ENCODE measurements at places on chromosomes 16 and 17. TPM values are rescaled to one million over a fixed set of nuclear protein-coding genes. Genes with fewer than 3 reads are reported as not detected.
A peak's percentile ranks its signal among the peaks of the same experiment; 100 is the strongest.

DNA sequence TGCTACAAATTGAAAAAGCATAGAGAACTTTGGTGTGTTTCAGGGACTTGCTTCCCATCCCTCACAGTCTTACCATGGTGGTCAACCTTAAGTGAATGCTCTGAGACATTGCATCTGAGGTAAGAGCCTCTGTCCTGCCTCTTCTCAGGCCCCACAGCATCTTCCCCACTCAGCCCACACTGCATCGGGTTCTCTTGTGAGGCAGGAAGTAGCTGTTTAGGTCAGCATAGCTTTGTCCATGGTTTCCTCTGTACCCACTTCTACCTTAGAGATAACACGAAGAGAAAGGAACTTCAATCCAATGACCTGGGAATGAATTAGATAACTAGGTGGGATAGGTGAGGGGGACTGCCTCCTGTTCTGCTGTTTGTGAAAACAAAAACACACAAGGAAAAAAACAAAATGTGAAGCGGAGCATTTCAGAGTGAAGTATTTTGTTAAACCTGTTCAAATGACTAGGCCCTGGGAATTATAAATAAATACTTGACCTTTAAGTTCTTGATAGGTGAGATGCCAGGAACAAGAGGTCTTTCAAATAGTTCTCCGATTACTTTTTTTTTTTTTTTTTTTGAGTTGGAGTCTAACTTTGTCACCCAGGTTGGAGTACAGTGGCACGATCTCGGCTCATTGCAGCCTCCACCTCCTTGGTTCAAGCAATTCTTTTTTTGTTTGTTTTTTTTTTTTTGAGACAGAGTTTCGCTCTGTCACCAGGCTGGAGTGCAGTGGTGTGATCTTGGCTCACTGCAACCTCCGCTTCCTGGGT is 17.7 kb downstream of the SOCS7 start:
- peaks cover 51% of the 10 kb centered on the region for H3K36me3 ChIP-seq
- H3K27ac ChIP-seq: no peak overlapping the region
- no peak for DNase-seq
- no peaks in the 10 kb centered on the region for H3K4me1 ChIP-seq
- H3K4me3 ChIP-seq: no peak overlapping the region
- no peaks in the 10 kb centered on the region for H3K27me3 ChIP-seq

DNA sequence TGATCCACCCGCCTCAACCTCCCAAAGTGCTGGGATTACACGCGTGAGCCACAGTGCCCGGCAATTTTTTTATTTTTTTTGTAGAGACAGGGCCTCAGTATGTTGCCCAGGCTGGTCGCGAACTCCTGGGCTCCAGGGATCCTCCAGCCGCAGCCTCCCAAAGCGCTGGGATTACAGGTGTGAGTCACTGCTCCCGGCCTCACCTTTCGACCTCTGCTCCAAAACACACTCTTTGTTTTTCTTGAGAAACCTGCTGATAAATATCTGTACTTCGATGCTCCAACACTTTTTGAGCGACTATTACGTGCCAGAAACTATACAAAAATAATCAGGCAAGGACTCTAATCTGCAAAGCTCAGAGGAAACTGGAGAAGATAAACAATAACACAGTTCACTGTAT is 1.0 kb downstream of the MED1 start:
- peaks cover 26% of the 10 kb centered on the region for H3K4me1 ChIP-seq
- H3K27me3 ChIP-seq: no peaks in the 10 kb centered on the region
- H3K27ac ChIP-seq: peak overlapping the region; percentile 98
- DNase-seq: peak; percentile 65

DNA sequence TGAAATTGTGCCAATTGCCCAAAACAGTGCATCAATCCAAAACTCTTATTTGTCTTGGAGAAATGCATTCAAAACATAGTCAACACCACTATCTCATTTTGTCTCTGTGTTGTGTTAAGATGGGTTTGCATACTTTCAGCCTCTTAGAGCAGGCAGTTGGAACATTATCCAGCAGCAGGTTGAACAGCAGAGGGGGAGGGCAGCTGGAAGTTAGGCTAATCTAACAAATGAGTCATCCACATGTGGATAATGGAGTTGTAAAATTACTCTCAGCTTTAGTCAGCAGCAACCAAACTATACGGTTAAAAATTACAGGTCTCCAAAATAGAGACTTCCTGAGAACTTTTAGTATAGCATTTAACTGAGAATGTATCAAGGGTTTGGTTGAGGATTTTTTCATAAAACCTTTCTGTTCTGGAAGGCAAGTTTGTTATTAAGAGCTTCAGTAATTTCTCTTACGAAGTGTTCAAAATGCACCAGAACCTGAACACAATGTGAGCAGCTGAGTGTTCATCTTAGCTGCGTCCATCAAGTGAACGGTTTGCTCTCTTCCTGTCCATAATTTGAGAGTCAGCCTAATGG is 46.3 kb downstream of the PRKCA start:
- H3K4me3 ChIP-seq: peak overlapping the region; percentile 49
- peak overlapping the region; percentile 87 for H3K27ac ChIP-seq
- peaks cover 83% of the 10 kb centered on the region for H3K4me1 ChIP-seq
- peak; percentile 56 for DNase-seq
- peaks cover 40% of the 10 kb centered on the region for H3K36me3 ChIP-seq

DNA sequence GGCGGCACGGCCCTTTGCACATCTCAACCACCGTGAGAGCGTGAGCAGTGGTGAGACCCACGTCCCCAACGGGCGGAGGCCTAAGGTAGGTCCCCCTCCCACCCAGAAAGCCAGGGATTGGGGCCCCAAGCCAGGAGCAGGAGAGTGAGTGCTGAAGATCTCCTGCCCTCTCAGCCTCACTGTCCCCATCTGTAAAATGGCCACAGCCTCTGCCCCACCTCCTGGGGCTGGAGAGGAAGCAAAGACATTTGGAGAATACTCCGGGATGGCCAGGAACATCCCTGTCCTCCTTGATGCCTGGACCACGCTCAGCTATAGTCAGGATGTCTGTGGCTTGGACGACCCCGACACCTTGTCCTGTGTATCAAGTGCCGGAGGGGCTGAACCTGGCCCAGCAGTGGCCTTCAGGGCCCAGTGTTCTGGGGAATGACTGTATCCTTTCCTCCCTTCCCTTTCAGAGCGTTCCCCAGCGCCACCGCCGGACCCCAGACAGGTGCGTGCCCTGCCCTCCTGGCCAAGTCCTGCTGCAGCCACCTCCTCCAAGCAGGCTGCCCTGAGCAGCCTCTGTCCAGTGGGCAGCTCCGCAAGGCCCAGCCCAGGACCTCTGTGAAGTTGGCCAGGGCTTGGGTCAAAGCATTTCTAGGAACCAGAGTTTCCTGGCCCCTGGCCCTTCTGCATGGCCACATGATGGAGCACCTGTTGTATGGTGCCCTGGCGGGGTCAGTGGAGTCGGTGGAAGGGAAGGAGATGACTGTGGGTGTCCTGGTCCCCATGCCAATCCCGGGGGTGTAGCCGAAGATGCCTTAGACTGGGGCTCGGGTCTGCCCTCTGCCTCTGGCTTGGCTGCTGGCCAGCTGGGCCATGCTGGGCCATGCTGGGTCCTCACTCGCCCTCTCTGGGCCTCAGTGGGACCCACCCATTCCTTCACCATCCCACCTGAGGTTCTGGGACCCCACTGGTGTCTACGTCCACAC is 38.4 kb downstream of the ADCY7 start:
- no peaks in the 10 kb centered on the region for H3K4me1 ChIP-seq
- no peaks in the 10 kb centered on the region for H3K27me3 ChIP-seq
- peaks cover 42% of the 10 kb centered on the region for H3K36me3 ChIP-seq

GRCh38 chr16:74657870-74658642 is 8.6 kb downstream of the RFWD3 start:
- no peak overlapping the region for H3K27ac ChIP-seq
- DNase-seq: no peak
- H3K36me3 ChIP-seq: peaks cover 90% of the 10 kb centered on the region
- no peak overlapping the region for H3K4me3 ChIP-seq
- no peaks in the 10 kb centered on the region for H3K27me3 ChIP-seq

- peaks cover 11% of the 10 kb centered on the region for H3K4me1 ChIP-seq
- H3K27me3 ChIP-seq: no peaks in the 10 kb centered on the region
- H3K4me3 ChIP-seq: no peak overlapping the region
- no peak for DNase-seq
Observed at GRCh38 chr16:27369806-27370205, 32.2 kb upstream of the IL21R start.

Gene ABHD15
- total RNA-seq: 12.9 TPM

- H3K27ac ChIP-seq: no peak overlapping the region
- no peak overlapping the region for H3K4me3 ChIP-seq
- DNase-seq: no peak
- peaks cover 27% of the 10 kb centered on the region for H3K4me1 ChIP-seq
- peaks cover 15% of the 10 kb centered on the region for H3K27me3 ChIP-seq
Observed at GRCh38 chr16:67419502-67419901, 3.2 kb upstream of the ZDHHC1 start.

Gene HYDIN
- total RNA-seq: 2.9 TPM

Gene IKZF3
- 41.0 TPM for total RNA-seq

DNA sequence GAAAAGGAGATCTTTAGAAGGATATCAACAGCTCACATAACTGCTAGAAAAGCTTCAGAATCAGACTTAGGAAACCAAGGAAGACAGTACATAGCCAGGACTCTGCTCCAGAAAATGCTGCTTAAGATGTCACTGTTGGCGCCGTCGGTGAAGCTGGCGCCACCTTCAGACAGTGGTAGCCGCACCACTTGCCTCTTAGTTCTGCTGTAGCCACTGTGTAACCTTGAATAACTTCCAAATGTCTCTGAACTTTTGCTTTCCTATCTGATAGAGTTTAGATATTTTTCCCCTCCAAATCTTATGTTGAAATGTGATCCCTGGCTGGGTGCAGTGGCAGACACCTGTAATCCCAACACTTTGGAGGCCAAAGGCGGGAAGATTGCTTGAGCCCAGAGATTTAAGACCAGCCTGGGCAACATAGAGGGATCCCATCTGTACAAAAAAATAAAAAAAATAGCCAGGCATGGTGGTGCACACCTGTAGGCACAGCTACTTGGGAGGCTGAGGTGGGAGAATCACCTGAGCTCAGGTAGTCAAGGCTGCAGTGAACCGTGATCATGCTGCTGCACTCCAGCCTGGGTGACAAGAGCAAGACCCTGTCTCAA is 6.3 kb upstream of the USP31 start:
- no peak overlapping the region for H3K27ac ChIP-seq
- no peaks in the 10 kb centered on the region for H3K4me1 ChIP-seq
- H3K27me3 ChIP-seq: peaks cover 80% of the 10 kb centered on the region
- no peak overlapping the region for H3K4me3 ChIP-seq
- H3K36me3 ChIP-seq: no peaks in the 10 kb centered on the region
- peak; percentile 21 for DNase-seq

- DNase-seq: no peak
- H3K27ac ChIP-seq: no peak overlapping the region
- peaks cover 12% of the 10 kb centered on the region for H3K36me3 ChIP-seq
- peak overlapping the region; percentile 72 for H3K4me3 ChIP-seq
- peaks cover 71% of the 10 kb centered on the region for H3K27me3 ChIP-seq
Observed at GRCh38 chr16:71425746-71426068, 16.1 kb downstream of the TLE7 start.

Gene KREMEN2
- 0.51 TPM for total RNA-seq

DNA sequence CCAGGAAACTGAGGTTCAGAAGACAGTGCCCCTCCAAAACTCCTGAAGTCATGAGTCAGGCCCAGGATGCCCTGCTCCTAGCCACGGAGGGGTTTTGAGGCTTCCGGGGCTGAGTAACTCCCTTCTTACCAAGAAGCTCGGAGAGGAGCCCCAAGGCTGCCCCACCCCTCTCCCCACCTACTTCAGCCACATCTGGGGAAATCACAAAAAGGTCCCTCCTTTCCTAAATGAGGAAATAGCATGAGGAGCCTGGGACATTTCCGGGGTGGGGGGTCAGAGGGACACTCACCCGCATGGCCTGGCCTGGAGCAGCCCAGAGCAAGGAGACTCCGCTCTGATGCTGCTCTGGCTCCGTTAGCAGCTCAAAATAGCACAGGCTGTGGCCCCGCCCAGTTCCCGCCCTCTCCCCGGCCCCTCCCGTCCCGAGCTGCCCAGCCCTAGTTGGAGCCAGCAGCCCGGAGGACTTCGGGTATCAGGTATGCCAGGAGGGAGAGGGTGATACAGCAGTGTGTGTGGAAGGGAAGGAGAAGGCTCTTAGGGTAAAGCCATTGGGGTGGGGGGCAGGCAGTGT is 40.1 kb downstream of the MYO18A start:
- peak; percentile 56 for DNase-seq
- peaks cover 33% of the 10 kb centered on the region for H3K4me1 ChIP-seq
- H3K36me3 ChIP-seq: peaks cover 4% of the 10 kb centered on the region
- no peak overlapping the region for H3K4me3 ChIP-seq
- H3K27me3 ChIP-seq: no peaks in the 10 kb centered on the region

DNA sequence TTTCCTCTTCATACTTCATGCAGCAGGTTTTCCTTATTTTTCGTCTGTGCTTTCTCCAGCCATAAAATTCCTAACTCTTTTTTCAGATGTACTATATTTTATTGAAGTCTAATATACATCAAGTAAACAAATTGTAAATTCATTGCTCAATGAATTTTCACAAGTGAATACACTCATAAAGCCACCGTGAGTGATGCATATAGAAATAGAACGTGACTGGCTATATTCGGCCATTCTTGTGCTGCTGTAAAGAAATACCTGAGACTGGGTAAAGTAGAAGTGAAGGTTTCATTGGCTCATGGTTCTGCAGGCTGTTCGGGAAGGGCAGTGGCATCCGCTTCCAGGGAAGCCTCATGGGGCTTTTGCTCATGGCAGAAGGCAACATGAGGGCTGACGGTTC is 868.4 kb upstream of the EEF2KMT start:
- H3K27ac ChIP-seq: no peak overlapping the region
- H3K36me3 ChIP-seq: no peaks in the 10 kb centered on the region
- no peak overlapping the region for H3K4me3 ChIP-seq
- H3K27me3 ChIP-seq: peaks cover 33% of the 10 kb centered on the region
- H3K4me1 ChIP-seq: no peaks in the 10 kb centered on the region

Gene PSMD7
- 152 TPM for total RNA-seq

Gene FAM20A
- total RNA-seq: 0.59 TPM

GRCh38 chr16:67191411-67191994 is 452 bp upstream of the E2F4 start:
- DNase-seq: no peak
- peak overlapping the region; percentile 82 for H3K27ac ChIP-seq
- no peaks in the 10 kb centered on the region for H3K27me3 ChIP-seq
- peaks cover 30% of the 10 kb centered on the region for H3K4me1 ChIP-seq

- H3K27ac ChIP-seq: no peak overlapping the region
- H3K36me3 ChIP-seq: peaks cover 14% of the 10 kb centered on the region
- DNase-seq: no peak
- no peak overlapping the region for H3K4me3 ChIP-seq
- H3K4me1 ChIP-seq: peaks cover 9% of the 10 kb centered on the region
- no peaks in the 10 kb centered on the region for H3K27me3 ChIP-seq
Observed at GRCh38 chr17:19346351-19347255, 15.9 kb downstream of the B9D1 start.

Gene EIF3CL
- 151 TPM for total RNA-seq

DNA sequence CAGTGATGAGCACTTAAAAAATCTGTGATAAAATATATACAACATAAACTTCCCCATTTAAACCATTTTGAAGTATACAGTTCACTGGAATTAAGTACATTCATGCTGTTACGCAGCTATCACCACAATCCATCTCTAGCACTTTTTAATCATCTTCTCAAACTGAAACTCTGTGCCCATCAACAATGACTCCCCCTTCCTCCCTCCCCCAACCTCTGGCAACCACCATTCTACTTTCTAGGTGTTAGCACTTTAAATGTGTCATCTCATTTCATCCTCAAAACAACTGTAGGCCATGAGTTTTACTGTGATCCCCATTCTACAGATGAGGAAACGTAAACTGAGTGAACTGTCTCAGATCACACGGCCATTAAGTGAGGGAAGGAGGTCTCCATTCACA is 13.8 kb upstream of the TMEM98 start:
- no peaks in the 10 kb centered on the region for H3K36me3 ChIP-seq
- no peak overlapping the region for H3K27ac ChIP-seq
- DNase-seq: no peak
- H3K4me3 ChIP-seq: no peak overlapping the region
- no peaks in the 10 kb centered on the region for H3K4me1 ChIP-seq
- peaks cover 32% of the 10 kb centered on the region for H3K27me3 ChIP-seq

Data from Calu3 (cell line).